Prostate gland (tissue), 2 donors: ENCODE measurements at places on chromosomes 12 and 14. TPM values are rescaled to one million over a fixed set of nuclear protein-coding genes. Genes with fewer than 3 reads are reported as not detected.

- H3K27ac ChIP-seq, result no peak overlapping the region
- no peaks in the 10 kb centered on the region for H3K36me3 ChIP-seq
- H3K27me3 ChIP-seq, result no peaks in the 10 kb centered on the region
- H3K4me1 ChIP-seq, result no peaks in the 10 kb centered on the region
- peak; percentile 50 for DNase-seq
Observed at GRCh38 chr14:81269100-81269978, 48.6 kb upstream of the GTF2A1 start.

DNA sequence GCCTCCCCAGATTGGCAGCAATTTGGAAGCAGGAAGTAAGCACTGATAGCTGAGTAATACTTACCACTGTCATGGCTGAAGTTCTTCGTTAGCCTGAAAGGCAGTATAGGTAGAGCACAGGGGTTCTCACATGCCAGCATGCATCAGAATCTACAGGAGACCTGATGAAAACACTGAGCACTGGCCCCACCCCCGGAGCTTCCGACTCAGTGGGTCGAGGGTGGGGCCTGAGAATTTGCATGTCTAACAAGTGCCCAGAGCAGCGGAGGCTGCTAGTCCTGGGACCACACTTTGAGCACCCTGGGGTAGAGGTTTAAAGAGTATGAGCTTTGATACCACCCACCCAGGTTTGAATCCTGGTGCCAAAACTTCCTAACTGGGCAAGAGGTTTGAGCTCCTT lies 89.6 kb downstream of the FBXW8 start:
- H3K36me3 ChIP-seq, result no peaks in the 10 kb centered on the region
- no peak overlapping the region for H3K4me3 ChIP-seq
- DNase-seq, result no peak

KLRB1 gene
- total RNA-seq, result 0.14 TPM

KRT6B gene
- 0.40 TPM for total RNA-seq

DNA sequence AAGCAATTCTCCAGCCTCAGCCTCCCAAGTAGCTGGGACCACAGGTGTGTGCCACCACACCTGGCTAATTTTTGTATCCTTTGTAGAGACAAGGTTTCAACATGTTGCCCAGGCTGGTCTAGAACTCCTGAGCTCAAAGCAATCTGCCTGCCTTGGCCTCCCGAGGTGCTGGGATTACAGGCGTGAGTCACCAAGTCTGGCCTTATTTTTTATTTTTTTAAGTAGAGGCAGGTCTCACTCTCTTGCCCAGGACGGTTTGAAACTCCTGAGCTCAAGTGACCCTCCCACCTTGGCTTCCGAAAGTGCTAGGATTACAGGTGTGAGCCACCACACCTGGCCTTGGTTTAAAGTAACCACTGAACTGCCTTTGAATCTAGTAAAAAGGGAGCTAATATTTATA lies 56.8 kb downstream of the SPPL3 start:
- H3K4me3 ChIP-seq, result no peak overlapping the region
- no peaks in the 10 kb centered on the region for H3K36me3 ChIP-seq
- peaks cover 7% of the 10 kb centered on the region for H3K4me1 ChIP-seq
- no peaks in the 10 kb centered on the region for H3K27me3 ChIP-seq
- no peak overlapping the region for H3K27ac ChIP-seq

- no peaks in the 10 kb centered on the region for H3K36me3 ChIP-seq
- no peaks in the 10 kb centered on the region for H3K4me1 ChIP-seq
- H3K27ac ChIP-seq, result no peak overlapping the region
- no peaks in the 10 kb centered on the region for H3K27me3 ChIP-seq
- H3K4me3 ChIP-seq, result no peak overlapping the region
Observed at GRCh38 chr14:54039311-54039710, 82.7 kb upstream of the BMP4 start.

DNA sequence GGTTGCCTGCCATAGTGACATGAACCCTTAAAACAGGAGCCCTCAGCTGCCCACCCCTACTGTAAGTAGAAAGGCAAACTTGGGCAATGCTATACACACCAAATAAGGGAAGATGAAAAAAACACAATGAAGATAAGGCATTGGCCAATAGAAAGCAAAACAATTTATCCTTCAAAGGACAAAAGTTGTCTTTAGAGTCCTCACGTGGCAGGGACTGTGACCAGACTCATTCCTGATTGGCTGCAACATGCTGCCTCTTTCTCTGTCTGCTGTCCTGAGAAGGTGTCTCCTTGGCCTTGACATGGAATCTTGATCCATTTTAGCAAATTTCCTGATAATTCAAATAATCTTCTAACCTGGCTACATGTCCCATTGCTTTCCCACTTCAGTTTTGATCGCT lies 131.9 kb downstream of the GPR135 start:
- H3K36me3 ChIP-seq, result no peaks in the 10 kb centered on the region
- no peaks in the 10 kb centered on the region for H3K27me3 ChIP-seq
- H3K4me1 ChIP-seq, result no peaks in the 10 kb centered on the region

GRCh38 chr12:40733871-40734270 lies 41.6 kb downstream of the CNTN1 start:
- no peaks in the 10 kb centered on the region for H3K36me3 ChIP-seq
- DNase-seq, result no peak
- no peaks in the 10 kb centered on the region for H3K4me1 ChIP-seq
- no peaks in the 10 kb centered on the region for H3K27me3 ChIP-seq
- H3K27ac ChIP-seq, result no peak overlapping the region
